Myocyte (in vitro differentiated cells): ENCODE measurements at places on chromosomes 16 and 17. TPM values are rescaled to one million over a fixed set of nuclear protein-coding genes. Genes with fewer than 3 reads are reported as not detected.
A peak's percentile ranks its signal among the peaks of the same experiment; 100 is the strongest.

DNA sequence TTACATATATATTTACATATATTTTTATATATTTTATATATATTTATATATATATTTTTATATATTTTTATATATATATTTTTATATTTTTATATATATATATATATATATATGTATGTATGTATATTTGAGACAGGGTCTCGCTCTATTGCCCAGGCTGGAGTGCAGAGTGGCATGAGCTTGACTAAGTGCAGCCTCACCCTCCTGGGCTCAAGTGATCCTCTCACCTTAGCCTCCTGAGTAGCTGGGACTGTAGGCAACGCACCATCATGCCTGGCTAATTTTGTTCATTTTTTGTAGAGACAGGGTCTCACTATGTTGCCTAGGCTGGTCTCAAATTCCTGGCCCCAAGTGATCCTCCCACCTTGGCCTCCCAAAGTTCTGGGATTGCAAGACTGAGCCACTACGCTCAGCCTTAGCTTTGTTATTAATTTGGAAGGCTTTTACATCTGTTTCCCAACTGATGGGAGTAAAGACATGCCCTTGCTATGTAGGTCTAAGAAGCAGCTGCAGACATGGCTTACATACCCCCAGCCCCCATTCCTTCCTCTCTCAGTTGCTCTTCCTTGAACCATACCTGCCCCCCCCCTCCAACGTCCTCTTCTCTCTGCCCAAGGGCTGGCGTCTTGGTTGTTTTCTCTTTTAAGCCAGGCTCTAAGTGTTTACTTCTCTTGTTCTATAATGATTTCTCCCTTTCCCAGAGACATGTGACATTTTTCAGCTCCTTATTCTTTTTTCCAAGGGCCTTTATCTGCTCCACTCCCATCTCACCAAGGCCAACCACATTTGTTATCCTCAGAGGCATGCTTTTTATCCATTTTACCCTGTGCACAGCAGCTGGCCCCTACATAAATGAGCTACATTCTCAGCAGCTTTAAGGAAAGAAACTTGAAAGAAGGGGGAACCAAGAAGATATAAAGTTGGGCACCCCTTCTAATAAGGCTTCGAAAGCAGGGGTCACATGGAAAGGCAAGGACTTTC is 64.2 kb upstream of the ATF7IP2 start:
- DNase-seq = no peak

DNA sequence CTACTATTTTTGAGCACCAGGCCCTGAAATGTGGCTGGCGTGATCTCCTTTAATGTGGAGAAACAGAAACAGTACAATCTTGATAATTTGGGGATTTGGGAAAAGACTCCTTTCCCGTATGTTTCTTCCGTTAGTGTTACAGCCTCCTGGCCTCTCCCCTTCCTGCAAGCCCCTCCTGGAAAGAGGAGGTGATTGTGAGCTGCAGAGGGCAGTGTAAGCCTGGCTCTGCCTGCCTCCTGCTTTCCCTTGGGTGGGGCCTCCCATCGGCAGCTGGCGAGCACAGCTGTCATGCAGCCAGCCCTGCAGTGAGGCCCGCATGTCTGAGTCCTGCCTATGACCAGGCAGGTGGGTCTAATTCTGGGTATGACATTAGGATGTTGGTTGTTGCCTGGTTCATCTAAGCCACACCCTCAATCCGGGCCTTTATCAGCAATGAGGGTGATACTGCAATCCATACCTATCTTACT is 48.7 kb upstream of the WSB1 start:
- peak; percentile 95 for DNase-seq

DNA sequence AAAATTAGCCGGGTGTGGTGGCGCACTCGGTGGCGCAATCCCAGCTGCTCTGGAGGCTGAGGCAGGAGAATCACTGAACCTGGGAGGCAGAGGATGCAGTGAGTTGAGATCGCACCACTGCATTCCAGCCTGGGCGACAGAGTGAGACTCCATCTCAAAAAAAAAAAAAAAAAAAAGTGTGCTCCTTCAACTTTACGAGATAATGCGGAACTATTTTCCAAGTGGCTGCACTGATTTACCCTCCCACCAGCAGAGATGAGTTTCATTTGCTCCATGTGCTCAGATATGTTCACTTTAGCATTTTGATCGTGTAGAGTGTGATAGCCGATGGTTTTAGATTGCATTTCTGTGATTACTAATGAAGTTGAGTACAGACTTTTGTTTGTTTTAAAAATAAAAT is 20.0 kb upstream of the LASP1NB start:
- DNase-seq = no peak

Gene CCL13
- total RNA-seq = not detected in 2 replicates

Gene LGALS9
- total RNA-seq = 0.29 and 0.31 TPM in 2 replicates

Gene CORO6
- total RNA-seq = 254 and 269 TPM in 2 replicates

GRCh38 chr16:53031323-53031942 is 21.3 kb downstream of the CHD9NB start:
- DNase-seq = no peak

- no peak for DNase-seq
Measured at GRCh38 chr16:62408760-62409159, 372.5 kb upstream of the CDH8 start.

GRCh38 chr16:65315081-65315780 is 193.4 kb upstream of the CDH11 start:
- DNase-seq = no peak

Gene KRT33A
- not detected in 2 replicates for total RNA-seq

DNA sequence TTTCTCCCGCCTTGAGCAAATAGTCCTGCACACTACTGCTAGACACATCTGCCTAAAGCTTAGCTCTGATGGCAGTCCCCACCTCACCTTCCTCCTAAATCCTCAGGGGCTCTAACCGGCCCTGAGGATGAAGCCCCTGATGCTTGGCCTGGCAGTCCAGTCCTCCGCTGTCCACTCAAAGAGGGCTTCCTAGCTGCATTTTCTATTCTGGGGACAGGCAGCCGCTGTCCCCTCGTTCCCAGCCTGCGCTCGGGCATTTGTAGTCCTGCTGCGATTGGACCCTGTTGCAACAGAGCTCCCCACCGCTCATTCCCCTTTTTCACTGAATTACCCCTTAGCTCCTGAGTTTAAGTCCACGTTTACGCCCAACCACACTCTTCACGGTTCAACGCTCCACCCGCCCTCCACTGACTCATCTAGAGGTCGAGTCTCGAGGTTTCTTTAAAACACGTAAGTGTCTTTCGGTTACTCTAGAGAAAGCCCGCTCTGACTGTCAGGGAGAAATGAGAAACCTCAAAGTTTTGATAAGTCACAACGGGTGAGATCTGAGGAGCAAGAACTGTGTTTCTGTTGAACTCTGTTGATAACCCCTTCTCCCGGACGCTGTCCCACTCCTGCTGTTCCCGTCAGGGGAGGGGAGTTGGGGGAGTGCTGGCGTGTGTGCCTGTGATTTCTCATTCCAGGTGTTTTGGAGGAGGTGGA is 4.5 kb downstream of the CCR7 start:
- no peak for DNase-seq

- DNase-seq = peak; percentile 81
Measured at GRCh38 chr17:44197980-44198720, 1.5 kb downstream of the ATXN7L3 start.

DNA sequence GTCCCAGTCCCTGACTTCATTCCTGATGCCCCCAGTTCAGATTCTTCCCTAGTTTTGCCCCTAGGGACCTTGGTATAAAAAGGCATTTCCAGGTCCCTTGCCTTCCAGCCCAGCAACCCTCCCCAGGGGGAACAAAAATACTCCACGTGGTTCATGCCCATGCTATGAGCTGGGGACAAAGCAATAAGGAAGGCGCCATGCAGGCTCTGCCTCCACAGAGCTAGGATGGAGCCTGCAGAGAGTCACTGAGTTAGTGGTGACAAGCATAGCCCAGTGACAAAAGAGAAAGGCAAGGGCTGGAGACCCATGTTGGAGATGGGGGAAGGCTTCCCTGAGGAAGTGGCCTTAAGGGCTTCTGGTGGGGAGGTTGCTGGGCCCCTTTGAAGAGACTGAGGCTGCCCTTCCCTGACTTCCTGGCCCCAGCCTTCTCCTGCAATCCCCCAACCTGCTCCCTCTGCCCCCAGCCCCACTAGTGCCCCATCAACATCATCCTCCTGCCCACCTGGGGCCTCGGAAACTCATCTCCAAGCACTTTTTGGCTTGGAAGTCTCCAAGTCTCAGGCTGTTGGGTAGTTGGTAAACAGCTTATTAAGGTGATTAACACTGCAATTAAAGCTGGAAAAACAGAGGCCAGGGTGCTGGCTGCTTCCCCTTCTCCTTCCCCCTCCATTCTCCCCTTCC is 9.6 kb downstream of the DLX3 start:
- peak; percentile 17 for DNase-seq

- DNase-seq = no peak
Measured at GRCh38 chr16:86227041-86227440, 283.3 kb upstream of the FOXF1 start.

DNA sequence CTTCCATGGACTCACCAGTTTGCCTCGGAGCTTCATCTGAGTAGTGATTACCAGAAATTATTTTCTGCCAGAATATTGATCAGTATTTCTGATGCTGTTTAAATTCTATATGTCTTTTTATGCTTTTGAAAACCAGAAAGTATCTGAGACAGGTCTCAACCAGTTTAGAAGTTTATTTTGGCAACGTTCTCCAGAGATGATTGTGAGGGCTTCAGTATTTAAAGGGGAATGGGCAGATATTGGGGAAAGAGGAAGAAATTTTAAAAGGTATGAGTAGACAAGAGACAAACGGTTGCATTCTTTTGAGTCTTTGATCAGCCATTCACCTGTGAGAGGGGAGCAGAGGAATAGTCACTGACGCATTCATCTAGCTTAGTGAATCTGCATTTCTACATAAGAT is 44.4 kb upstream of the ABCC11 start:
- no peak for DNase-seq

DNA sequence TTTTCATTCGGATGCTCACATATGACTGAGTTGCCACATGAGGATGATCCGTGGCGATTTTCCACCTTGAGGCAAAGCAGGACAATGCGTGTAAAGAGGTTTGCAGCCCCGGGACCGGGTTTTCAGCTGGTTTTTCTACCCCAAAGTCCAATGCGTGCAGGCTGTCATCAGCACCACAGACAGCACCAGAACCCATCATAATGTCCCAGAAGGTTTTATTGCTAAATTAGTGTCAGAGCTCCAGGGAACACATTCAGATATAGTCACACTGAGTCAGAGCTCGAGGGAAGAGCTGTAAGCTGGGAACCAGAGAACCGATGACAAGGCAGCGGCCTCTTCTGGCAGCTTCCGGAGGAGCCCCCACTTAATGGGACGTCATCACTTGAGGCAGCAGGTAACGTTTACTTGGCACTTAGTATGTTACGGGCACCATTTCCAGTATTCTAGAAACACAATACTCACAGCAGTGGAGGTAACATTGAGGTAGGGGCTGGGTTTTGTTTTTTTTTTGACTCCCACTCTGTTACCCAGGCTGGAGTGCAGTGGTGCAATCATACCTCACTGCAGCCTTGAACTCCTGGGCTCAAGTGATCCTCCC is 8.9 kb upstream of the NAGPA start:
- peak; percentile 14 for DNase-seq

Gene CNTD1
- not detected in 2 replicates for total RNA-seq

GRCh38 chr17:1779571-1780131 is 17.8 kb downstream of the SERPINF1 start:
- peak; percentile 95 for DNase-seq

DNA sequence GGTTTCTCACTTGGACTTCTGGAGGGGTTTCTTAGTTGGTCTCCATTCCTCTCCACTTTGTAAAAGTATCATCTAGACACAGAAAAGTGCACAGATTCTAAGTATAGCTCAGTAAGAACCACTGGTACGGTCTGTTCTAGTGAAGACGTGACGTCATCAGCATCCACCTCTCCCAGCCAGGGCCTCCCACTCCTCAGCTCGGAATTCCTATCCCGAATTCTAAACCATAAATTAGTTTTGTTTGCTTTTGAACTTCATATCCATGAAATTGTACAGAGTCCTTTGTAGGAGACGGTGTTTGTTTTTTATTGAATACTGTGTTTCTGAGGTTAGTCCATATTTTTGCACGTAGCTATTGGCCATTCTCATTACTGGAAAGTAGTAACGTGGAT is 25.5 kb downstream of the FOXK2 start:
- no peak for DNase-seq

Gene ACAP1
- not detected in 2 replicates for total RNA-seq

GRCh38 chr17:33245183-33245582 is 47.9 kb downstream of the ASIC2 start:
- DNase-seq = no peak

Gene KRTAP4-4
- not detected in 2 replicates for total RNA-seq

Gene PTX4
- not detected in 2 replicates for total RNA-seq

- no peak for DNase-seq
Measured at GRCh38 chr16:52407778-52408177, 139.2 kb downstream of the TOX3 start.

Gene NPTX1
- total RNA-seq = 0.21 and 0.24 TPM in 2 replicates

GRCh38 chr16:86259499-86259898 is 250.8 kb upstream of the FOXF1 start:
- no peak for DNase-seq

DNA sequence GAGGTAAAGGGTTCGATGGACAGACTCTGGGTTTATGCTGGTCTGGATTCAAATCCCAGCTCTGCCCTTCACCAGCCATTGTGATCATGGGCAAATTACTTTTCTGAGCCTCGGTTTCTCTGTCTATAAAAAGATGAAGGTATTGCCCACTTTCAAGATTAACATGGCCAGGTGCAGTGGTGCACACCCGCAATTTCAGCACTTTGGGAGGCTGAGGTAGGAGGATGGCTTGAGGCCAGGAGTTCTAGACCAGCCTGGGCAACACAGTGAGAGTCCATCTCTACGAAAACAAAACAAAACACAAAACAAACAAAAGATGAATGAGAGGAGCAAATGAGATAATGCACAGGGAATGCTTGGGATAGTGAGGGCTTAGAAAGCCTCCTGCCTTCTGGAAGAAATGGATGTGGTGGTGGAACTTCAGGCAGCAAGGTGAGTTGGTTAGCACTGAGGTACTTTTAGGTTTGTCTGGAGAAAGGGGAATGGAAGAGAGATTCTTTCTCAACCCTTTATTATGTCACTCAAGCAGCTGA is 8.5 kb downstream of the ADGRG3 start:
- DNase-seq = no peak

Gene TAC4
- not detected in 2 replicates for total RNA-seq

Gene TP53TG3
- total RNA-seq = 0.80 TPM in 1 of 2 replicates, not detected in the other

DNA sequence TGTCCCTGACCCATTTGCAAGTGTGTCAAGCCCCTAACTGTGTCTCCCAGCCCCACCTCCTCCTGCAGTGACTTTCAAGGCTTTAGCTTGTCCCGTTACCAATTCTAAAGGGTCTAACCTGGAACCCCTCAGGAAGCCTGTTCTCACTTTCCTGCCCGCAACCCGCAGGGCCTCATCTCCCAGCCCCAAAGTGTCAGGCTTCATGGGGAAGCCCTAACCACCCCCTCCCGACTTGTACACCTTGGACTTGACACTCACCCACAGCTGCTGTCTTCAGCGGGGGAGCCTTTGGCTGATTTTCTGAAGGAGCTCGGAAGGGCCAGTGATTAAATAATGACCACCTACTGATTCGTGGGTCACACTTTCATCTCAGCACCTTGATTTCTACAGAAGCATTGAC is 33.1 kb downstream of the NLRC5 start:
- no peak for DNase-seq

- DNase-seq = peak; percentile 97
Measured at GRCh38 chr17:28563475-28563874, 7.8 kb downstream of the PIGS start.

- DNase-seq = peak; percentile 31
Measured at GRCh38 chr17:72176951-72177660, 56.3 kb downstream of the SOX9 start.

Gene EMP2
- total RNA-seq = 53.0 and 72.1 TPM in 2 replicates

- no peak for DNase-seq
Measured at GRCh38 chr17:76479515-76480060, 12.2 kb downstream of the AANAT start.

Gene CES5A
- total RNA-seq = not detected in 2 replicates
